ENCODE measurements at places on chromosomes 3 and 15.

DNA sequence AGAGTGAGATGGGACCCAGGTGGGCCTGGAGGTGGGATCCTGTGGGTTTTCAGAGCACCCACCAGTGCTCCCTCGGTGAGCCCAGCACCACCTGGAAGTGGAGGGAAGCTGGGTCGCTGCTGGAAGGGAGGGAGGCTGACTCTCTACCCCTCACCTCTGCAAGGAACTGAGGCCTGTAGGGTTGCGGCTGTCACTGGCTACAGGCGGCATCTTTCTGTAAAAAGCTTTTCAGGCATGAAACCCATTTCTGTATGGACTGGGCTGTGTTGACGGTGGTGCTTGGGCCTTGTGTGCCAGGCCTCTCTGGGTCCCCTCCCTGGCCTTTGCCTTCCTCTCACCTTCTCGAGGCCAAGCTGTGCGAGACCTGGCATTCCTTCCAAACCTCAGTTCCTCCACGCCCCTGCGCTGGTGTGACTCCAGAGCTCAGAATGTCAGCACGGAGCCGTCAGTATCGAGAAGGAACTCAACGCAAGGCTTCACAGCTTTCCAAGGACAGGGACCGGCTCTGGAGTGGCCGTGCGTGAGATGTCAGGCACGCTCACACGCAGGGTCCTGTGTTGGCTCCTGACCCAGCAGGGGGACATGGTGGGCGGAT is 16.6 kb downstream of the ABTB1 start:
- no peak for DNase-seq

- DNase-seq, result no peak
These were observed 312.0 kb upstream of the CCDC54 start for GRCh38 chr3:107065094-107065861.

DNA sequence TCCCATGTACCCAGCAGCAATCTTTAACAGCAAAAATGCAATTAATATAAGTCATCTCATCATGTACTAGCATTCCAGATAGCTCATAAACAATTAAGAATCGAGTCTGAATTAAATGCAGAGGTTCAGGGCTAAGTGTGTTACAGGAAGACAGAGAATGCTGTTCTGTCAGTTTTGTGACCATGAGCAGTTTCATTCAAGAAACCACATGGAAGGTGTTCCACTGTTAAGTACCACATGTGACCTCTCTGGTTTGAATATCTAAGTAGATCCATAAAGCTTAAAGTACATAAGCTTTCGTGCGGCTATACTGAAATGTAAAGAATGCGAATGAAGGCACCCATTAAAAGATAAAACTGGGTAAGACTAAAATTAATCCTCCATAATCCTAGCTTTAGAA is 272.3 kb downstream of the IL5RA start:
- no peak for DNase-seq

GRCh38 chr3:71006810-71007785 is 576.4 kb downstream of the FOXP1 start:
- no peak for DNase-seq

DNA sequence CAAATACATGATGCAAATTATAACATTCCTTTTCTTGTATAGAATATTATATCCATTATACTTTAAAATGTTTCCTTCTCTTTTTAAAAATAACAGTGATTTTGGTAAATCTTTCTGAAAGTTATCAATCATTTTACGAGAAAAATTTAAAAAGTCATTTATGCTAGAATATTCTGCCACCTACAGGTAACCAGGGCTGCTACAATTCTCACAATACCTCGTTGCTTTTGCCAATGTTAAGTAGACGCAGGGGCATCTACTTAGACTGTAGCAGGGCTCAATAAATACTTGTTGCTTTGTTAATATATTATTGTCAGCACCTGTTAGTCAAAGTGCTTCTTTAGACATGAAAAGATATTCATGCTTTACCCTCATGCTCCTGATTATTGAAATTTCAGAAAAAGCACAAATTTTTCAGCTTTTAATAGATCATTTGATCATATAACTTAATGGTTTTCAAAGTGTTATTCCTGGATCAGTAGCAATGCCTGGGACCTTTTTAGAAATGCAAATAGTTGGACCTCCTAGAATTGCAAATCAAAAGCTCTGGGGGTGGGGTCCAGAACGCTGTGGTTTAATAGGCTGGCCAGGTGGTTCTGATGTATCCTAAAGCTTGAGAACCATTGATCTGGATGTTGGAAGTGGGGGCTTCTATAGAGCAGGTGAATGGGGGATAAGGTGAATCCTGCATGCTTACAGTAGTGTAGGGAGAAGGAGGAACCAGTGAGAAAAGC is 223.6 kb upstream of the PDZRN3 start:
- DNase-seq, result no peak

GRCh38 chr3:56782215-56782614 is 19.5 kb downstream of the ARHGEF3 start:
- no peak for DNase-seq

Data from right renal pelvis (tissue), 4 donors.